A549 (cell line): ENCODE measurements at places on chromosomes 4 and X. TPM values are rescaled to one million over a fixed set of nuclear protein-coding genes. Genes with fewer than 3 reads are reported as not detected.

The SPARCL1 gene
- not detected in 3 replicates for polyA plus RNA-seq

The CXCL8 gene
- polyA plus RNA-seq = 4.0 to 5.6 TPM (median 4.4 TPM) in 3 replicates

The MTTP gene
- polyA plus RNA-seq = 0.03 TPM in 1 of 3 replicates, not detected in the others

The TCP11X2 gene
- not detected in 3 replicates for polyA plus RNA-seq

The SOWAHB gene
- polyA plus RNA-seq = 0.03 to 0.08 TPM (median 0.04 TPM) in 3 replicates

The TGIF2LX gene
- not detected in 3 replicates for polyA plus RNA-seq

The STK32B gene
- 7.6 to 10.5 TPM (median 8.3 TPM) in 3 replicates for polyA plus RNA-seq

The CDK16 gene
- polyA plus RNA-seq = 101 to 115 TPM (median 105 TPM) in 3 replicates

The RRH gene
- polyA plus RNA-seq = 0.10 to 0.18 TPM (median 0.12 TPM) in 3 replicates

The OTUD6A gene
- not detected in 3 replicates for polyA plus RNA-seq

The TMSB15B gene
- 5.3 to 8.0 TPM (median 6.5 TPM) in 3 replicates for polyA plus RNA-seq

The GABRB1 gene
- polyA plus RNA-seq = not detected in 3 replicates

The DCAF12L2 gene
- 0.07 to 0.09 TPM (median 0.08 TPM) in 3 replicates for polyA plus RNA-seq

The FAM47A gene
- not detected in 3 replicates for polyA plus RNA-seq

The PLP1 gene
- polyA plus RNA-seq = not detected in 3 replicates

The PRRG1 gene
- polyA plus RNA-seq = 4.7 to 5.0 TPM (median 5.0 TPM) in 3 replicates

The SPANXN2 gene
- not detected in 3 replicates for polyA plus RNA-seq

The PSAPL1 gene
- 0.04 to 0.08 TPM (median 0.05 TPM) in 3 replicates for polyA plus RNA-seq

The CT47B1 gene
- polyA plus RNA-seq = not detected in 3 replicates

The LEF1 gene
- polyA plus RNA-seq = not detected in 3 replicates

The NOX1 gene
- polyA plus RNA-seq = 0.07 TPM in 1 of 3 replicates, not detected in the others

The MAMLD1 gene
- 2.3 to 2.5 TPM (median 2.4 TPM) in 3 replicates for polyA plus RNA-seq

The FAM53A gene
- polyA plus RNA-seq = 0.56 to 1.1 TPM (median 0.87 TPM) in 3 replicates

The FOXP3 gene
- 0.04 to 0.13 TPM (median 0.13 TPM) in 3 replicates for polyA plus RNA-seq

The SEPTIN6 gene
- 10.7 to 14.1 TPM (median 12.9 TPM) in 3 replicates for polyA plus RNA-seq

The SPANXN4 gene
- not detected in 3 replicates for polyA plus RNA-seq

The PHOX2B gene
- not detected in 3 replicates for polyA plus RNA-seq

The CXCL11 gene
- not detected in 3 replicates for polyA plus RNA-seq

The STBD1 gene
- 5.0 to 6.4 TPM (median 5.9 TPM) in 3 replicates for polyA plus RNA-seq

The EFHC2 gene
- polyA plus RNA-seq = 0.31 to 0.48 TPM (median 0.37 TPM) in 3 replicates

The FRG2 gene
- not detected in 3 replicates for polyA plus RNA-seq

The NLGN4X gene
- polyA plus RNA-seq = 0.06 TPM in 1 of 3 replicates, not detected in the others

The RTL3 gene
- not detected in 3 replicates for polyA plus RNA-seq

The ZNF718 gene
- 0.96 to 1.3 TPM (median 1.0 TPM) in 3 replicates for polyA plus RNA-seq

The UGT2B28 gene
- 0.08 TPM in 1 of 3 replicates, not detected in the others for polyA plus RNA-seq

The TRPC5OS gene
- polyA plus RNA-seq = not detected in 3 replicates

The DIPK2B gene
- polyA plus RNA-seq = not detected in 3 replicates

The SYN1 gene
- 0.05 to 0.21 TPM (median 0.14 TPM) in 3 replicates for polyA plus RNA-seq

The MTMR8 gene
- polyA plus RNA-seq = 0.88 to 1.4 TPM (median 1.1 TPM) in 3 replicates

The VCX3A gene
- polyA plus RNA-seq = not detected in 3 replicates

The ADAM29 gene
- not detected in 3 replicates for polyA plus RNA-seq

The TRAM1L1 gene
- 0.72 to 1.4 TPM (median 0.93 TPM) in 3 replicates for polyA plus RNA-seq

The ZXDB gene
- polyA plus RNA-seq = 4.8 to 6.4 TPM (median 5.5 TPM) in 3 replicates

The MAGEA6 gene
- polyA plus RNA-seq = 10.2 to 11.3 TPM (median 10.9 TPM) in 3 replicates

The C1QTNF7 gene
- polyA plus RNA-seq = not detected in 3 replicates

The MAGEA12 gene
- 0.12 to 0.27 TPM (median 0.25 TPM) in 3 replicates for polyA plus RNA-seq

The BEND2 gene
- polyA plus RNA-seq = not detected in 3 replicates

The STAP1 gene
- polyA plus RNA-seq = not detected in 3 replicates

The GAGE12H gene
- polyA plus RNA-seq = not detected in 3 replicates

The LGI2 gene
- 0.05 to 0.16 TPM (median 0.07 TPM) in 3 replicates for polyA plus RNA-seq

The IQCM gene
- not detected in 3 replicates for polyA plus RNA-seq

The PF4V1 gene
- polyA plus RNA-seq = not detected in 3 replicates
